Activated T-cell treated with anti-CD3 and anti-CD28 coated beads, Interleukin-2, amount 50 U/mL, for 48 hours (primary cell): ENCODE measurements at places on chromosomes 16 and 17.

GRCh38 chr17:76530095-76530723, 7.3 kb downstream of the CYGB start:
- DNase-seq, result no peak

- no peak for DNase-seq
These were observed 428.4 kb downstream of the MAF start for GRCh38 chr16:79171931-79172705.

GRCh38 chr16:62225675-62226074, 189.4 kb upstream of the CDH8 start:
- DNase-seq, result peak; percentile 38

DNA sequence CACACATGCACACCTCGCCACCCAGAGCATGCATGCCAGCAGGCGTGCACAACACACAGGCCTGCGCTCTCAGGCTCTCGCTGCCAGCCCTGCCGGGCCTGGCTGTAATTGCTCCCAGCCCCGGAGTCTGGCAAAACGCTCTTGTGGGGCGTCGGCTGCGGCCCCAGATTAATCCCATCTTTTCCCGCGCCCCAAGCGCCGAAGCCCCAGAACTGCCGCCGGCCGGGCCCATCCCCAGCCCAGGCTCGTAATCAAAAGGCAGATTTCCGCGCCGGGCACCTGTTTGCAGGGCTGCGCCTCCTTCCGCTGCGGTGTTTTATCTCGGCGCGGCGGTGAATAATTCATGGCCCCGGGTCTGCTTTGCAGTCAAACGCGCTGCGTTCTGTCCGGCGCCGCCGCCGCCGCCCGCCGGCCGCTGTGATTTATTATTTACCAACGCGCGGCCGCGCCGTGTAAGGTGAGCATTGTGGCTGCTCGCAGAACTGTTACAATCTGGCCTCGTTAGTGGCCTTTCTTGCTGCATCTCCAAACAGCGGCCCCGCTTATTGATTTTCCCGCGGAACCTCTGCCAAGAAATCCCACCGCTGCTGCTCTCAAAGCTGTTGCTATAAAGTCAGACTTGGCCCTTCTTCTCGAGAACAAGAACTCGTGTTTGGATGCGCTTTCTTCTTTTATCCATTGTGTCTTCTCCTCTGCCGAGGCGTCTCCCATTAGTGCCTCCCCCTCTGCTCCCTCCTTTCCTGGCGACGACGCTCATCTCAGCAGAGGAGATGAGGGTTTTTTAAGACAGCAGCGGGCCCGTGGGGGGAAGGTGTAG, 126.1 kb downstream of the IRX5 start:
- DNase-seq, result no peak

DNA sequence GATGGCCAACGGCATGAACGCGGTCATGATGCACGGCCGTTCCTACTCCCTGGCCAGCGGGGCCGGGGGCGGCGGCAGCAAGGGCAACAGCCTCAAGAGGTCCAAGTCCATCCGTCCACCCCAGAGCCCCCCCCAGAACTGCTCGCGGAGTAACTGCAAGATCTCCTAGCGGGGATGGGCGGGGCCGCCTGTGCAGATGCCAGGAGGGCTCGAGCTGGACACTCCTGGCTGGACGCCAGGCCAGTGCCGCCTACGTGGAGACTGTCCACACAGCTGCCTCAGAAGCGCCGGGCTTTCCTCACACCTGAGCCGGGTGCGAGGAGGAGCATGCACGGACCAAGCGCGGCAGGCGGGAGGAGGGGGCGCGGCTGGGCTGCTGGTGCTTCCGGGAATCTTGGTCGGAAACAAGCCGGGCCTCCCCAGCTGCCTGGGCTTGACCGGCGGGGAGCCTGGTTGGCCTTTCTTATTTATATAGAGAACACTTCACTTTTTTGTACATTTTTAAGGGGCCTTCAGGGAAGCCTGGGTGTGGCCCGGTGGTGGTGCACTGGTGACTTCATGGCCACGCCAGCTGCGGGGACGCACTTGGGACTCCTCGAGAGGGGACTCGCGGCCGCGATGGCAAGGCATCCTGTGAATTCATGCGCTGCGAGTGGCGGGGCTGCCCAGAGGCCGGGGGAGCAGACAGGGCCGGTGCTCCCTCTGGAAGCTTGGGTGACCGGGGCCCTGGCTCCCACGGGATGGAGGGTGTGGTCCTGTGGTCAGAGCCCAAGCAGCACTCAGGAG, 3.1 kb upstream of the WFIKKN1 start:
- DNase-seq, result no peak

GRCh38 chr16:62755938-62756337, 719.7 kb upstream of the CDH8 start:
- no peak for DNase-seq

- DNase-seq, result no peak
These were observed 79.0 kb downstream of the CDH8 start for GRCh38 chr16:61957075-61957855.

DNA sequence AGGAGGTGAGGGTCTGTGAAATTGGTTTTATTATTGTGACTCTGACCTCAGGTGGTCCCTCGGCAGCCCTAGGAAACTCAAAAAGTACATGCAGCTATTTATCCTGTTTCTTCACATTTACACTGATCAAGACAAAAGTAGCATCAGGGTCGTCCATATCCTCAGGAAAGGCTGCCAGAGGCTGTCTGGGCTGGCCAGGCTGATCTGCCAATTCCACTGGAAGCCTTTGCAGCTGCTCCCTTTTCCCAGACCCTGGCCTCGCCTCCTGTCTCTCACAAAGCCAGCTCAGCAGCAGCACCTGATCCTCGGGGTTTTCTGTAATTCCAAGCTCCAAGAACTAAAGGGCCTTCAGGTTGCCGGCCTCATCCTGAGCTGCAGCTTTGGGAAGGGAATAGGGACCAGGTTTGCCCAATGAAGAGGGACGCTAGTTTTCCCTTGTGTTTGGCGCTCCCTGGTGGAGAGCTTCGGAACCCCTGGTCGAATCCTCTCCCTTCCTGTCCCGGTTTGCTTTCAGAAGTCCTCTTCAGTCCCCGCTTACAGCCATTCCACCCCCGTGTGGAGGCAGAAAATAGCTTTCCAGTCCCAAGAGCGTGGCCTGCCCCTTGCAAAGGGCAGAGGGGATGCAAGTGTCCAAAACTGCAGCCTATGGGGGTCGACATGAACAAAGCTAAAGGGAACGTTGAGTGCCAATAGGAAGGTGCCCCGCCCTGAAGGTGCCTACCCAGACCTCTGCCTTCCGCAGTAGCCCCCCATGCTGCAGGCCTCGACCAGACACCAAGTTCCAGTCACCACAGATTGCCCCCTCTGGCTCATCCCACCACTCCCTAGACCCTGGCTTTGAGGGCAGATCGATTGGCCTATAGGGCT, 13.4 kb downstream of the MFSD6L start:
- peak; percentile 85 for DNase-seq

GRCh38 chr17:73510981-73511718, 133.1 kb downstream of the SDK2 start:
- DNase-seq, result no peak

- DNase-seq, result no peak
These were observed 49.3 kb upstream of the FBXO47 start for GRCh38 chr17:39016193-39017153.

DNA sequence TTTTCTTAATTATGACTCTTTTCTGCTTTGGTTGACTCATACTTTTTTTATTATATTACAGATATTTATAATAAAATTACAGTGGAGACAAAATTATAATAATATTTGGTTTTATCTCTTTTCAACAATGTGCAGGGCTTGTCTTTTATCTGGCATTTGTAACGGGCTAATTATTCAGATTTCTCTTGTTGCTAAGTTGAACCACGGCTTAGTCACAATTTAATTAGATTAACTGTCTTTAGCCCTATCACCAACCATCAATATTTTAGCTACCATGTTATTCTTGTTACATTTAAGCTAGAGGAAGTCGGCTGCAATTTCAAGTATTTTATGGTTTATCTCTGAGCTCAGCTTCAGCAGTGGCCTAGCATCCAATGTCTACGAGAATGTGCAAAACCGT, 798.9 kb upstream of the CA10 start:
- no peak for DNase-seq

- no peak for DNase-seq
These were observed 961.9 kb downstream of the CDH11 start for GRCh38 chr16:64159976-64160375.

GRCh38 chr16:10539236-10539635, 41.2 kb downstream of the EMP2 start:
- no peak for DNase-seq
